Gastroesophageal sphincter (tissue), 4 donors: ENCODE measurements at places on chromosomes 3 and 15. TPM values are rescaled to one million over a fixed set of nuclear protein-coding genes. Genes with fewer than 3 reads are reported as not detected.

The IQCF2 gene
- total RNA-seq = not detected

GRCh38 chr3:157445857-157446256 lies 9.2 kb downstream of the PTX3 start:
- no peak overlapping the region for H3K27ac ChIP-seq
- no peaks in the 10 kb centered on the region for H3K27me3 ChIP-seq
- H3K4me3 ChIP-seq = no peak overlapping the region
- ATAC-seq = no peak
- no peaks in the 10 kb centered on the region for H3K4me1 ChIP-seq
- H3K36me3 ChIP-seq = no peaks in the 10 kb centered on the region

DNA sequence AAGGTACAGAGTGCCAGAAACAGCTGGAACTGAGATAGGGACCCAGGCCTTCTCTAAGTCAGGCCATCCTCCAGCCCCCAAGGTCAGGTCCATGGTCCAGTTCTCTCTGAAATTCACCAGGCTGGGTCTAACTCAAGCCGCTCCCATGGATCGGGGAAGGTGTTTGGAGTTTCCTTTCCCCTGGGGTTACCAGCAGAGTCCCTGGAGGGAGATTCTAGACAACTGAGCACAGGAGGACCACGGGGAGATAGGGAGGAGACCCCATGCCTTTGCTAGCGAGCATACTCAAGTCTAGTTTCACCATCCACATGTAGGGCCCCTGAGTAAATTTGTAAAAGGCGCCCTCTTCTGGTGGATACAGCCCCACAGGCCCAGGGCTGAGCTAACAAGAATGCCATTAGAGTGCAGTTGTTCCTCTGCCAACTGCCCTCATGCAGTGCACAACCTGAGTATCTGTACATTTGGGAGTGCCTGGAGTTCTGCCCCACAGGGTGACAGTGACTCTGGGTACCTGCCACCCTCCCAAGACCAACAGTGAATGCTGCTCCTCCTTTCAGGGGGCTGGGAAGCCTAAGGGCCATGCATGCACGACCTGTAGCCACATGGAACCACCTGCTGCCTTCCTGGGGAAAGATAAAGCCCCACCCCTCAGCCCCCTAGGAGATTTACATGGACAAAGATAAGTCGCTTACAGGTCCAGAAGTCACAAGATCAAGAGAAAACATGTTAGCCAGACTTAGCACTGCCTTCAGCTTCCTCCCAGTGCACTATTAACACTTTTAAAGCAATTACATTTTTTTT lies 89.0 kb downstream of the IQSEC1 start:
- ATAC-seq = peak; percentile 87
- peaks cover 7% of the 10 kb centered on the region for H3K4me1 ChIP-seq
- H3K27me3 ChIP-seq = no peaks in the 10 kb centered on the region
- H3K36me3 ChIP-seq = no peaks in the 10 kb centered on the region

GRCh38 chr3:133289322-133289721 lies 110.5 kb upstream of the BFSP2 start:
- no peaks in the 10 kb centered on the region for H3K4me1 ChIP-seq
- no peaks in the 10 kb centered on the region for H3K36me3 ChIP-seq
- no peak for ATAC-seq

- no peak overlapping the region for H3K27ac ChIP-seq
- ATAC-seq = no peak
- peaks cover 9% of the 10 kb centered on the region for H3K4me1 ChIP-seq
- no peaks in the 10 kb centered on the region for H3K27me3 ChIP-seq
- no peak overlapping the region for H3K4me3 ChIP-seq
- H3K36me3 ChIP-seq = no peaks in the 10 kb centered on the region
These were observed 549.6 kb upstream of the CCDC54 start for GRCh38 chr3:106827515-106828213.

The VPS8 gene
- 72.5 TPM for total RNA-seq

GRCh38 chr3:17980863-17981262 lies 238.4 kb upstream of the TBC1D5 start:
- no peak for ATAC-seq
- no peaks in the 10 kb centered on the region for H3K36me3 ChIP-seq
- no peak overlapping the region for H3K27ac ChIP-seq

The SLC9A9 gene
- total RNA-seq = 27.2 TPM

GRCh38 chr3:190696777-190697501 lies 165.6 kb downstream of the GMNC start:
- H3K27ac ChIP-seq = no peak overlapping the region
- H3K27me3 ChIP-seq = no peaks in the 10 kb centered on the region
- H3K4me1 ChIP-seq = no peaks in the 10 kb centered on the region
- H3K4me3 ChIP-seq = no peak overlapping the region
- no peak for ATAC-seq
- H3K36me3 ChIP-seq = no peaks in the 10 kb centered on the region

The NUTM1 gene
- total RNA-seq = not detected

DNA sequence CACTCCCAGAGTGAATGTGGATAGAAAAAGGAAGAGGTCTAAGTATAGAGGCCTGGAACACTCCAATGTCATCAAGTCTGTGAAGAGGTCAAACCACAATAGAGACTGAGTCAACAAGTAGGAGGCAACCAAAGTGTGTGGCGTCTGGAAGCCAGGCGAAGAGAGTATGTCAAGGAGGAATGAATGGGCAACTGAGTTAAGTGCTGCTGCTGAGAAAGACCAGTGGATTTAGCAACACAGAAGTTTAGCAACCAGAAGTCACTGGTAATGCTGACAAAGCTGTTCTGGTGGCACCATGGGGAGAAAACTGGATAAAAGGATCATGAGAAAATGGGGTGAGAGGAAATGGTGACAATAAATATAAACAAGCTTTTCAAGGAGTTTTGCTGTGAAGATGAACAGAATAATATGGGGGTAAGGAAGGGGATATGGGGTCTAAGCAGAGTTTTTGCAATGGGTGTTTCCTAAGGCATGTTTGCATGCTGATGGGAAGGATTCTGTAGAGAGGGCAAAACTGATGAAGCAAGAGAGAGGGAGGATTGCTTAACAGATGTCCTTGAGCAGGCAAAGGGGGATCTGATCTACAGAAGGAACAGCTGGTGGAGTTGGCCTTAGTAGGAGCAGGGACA lies 38.4 kb downstream of the PCOLCE2 start:
- H3K27ac ChIP-seq = no peak overlapping the region
- peak; percentile 76 for ATAC-seq
- peaks cover 11% of the 10 kb centered on the region for H3K4me1 ChIP-seq
- H3K36me3 ChIP-seq = no peaks in the 10 kb centered on the region
- no peaks in the 10 kb centered on the region for H3K27me3 ChIP-seq
- H3K4me3 ChIP-seq = no peak overlapping the region

The DENND6A gene
- total RNA-seq = 42.0 TPM

- no peak overlapping the region for H3K4me3 ChIP-seq
- no peak for ATAC-seq
- peaks cover 20% of the 10 kb centered on the region for H3K4me1 ChIP-seq
- H3K36me3 ChIP-seq = no peaks in the 10 kb centered on the region
- H3K27me3 ChIP-seq = no peaks in the 10 kb centered on the region
- no peak overlapping the region for H3K27ac ChIP-seq
These were observed 80.4 kb upstream of the TCF12 start for GRCh38 chr15:56838085-56838484.

GRCh38 chr3:125073390-125073905 lies 17.7 kb upstream of the HEG1 start:
- H3K4me1 ChIP-seq = no peaks in the 10 kb centered on the region
- no peaks in the 10 kb centered on the region for H3K36me3 ChIP-seq
- ATAC-seq = no peak
- no peaks in the 10 kb centered on the region for H3K27me3 ChIP-seq

GRCh38 chr3:98602078-98602678 lies 8.8 kb upstream of the CPOX start:
- H3K27ac ChIP-seq = no peak overlapping the region
- H3K36me3 ChIP-seq = no peaks in the 10 kb centered on the region
- no peak overlapping the region for H3K4me3 ChIP-seq
- no peaks in the 10 kb centered on the region for H3K27me3 ChIP-seq

- no peaks in the 10 kb centered on the region for H3K27me3 ChIP-seq
- H3K4me1 ChIP-seq = no peaks in the 10 kb centered on the region
- no peaks in the 10 kb centered on the region for H3K36me3 ChIP-seq
- ATAC-seq = no peak
These were observed 782.0 kb downstream of the MCTP2 start for GRCh38 chr15:95013381-95013780.

DNA sequence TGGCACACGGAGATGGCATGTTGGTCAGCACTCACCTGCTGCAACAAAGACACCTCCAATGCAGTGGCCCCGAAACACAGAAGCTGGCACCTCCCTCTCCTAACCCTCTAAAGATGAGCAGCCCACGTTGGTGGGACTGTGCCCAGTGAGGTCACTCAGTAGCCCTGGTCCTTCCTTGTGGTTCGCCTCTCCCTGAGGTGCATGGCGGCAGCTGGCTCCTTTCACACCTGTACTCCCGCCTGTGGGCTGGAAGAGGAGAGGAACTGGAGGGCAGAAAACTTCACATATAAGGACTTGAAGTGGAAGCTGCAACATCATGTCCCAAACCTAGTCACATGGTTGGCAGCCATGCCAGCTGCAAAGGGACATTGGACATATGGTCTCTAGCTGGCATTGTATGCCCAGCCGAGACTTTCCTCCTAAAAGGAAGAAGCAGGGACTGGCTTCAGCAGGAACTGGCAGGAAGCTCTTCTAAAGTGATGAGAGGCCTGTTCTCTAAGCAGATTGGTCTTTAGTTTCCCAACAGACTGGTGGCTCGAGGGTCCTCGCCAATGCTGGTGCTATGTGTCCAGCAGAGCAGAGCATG lies 10.8 kb upstream of the C3orf22 start:
- no peaks in the 10 kb centered on the region for H3K36me3 ChIP-seq
- peaks cover 5% of the 10 kb centered on the region for H3K27me3 ChIP-seq
- H3K4me3 ChIP-seq = no peak overlapping the region
- ATAC-seq = no peak
- H3K27ac ChIP-seq = no peak overlapping the region

GRCh38 chr3:77326586-77326985 lies 286.7 kb downstream of the ROBO2 start:
- H3K27ac ChIP-seq = no peak overlapping the region
- no peaks in the 10 kb centered on the region for H3K4me1 ChIP-seq
- no peaks in the 10 kb centered on the region for H3K36me3 ChIP-seq

DNA sequence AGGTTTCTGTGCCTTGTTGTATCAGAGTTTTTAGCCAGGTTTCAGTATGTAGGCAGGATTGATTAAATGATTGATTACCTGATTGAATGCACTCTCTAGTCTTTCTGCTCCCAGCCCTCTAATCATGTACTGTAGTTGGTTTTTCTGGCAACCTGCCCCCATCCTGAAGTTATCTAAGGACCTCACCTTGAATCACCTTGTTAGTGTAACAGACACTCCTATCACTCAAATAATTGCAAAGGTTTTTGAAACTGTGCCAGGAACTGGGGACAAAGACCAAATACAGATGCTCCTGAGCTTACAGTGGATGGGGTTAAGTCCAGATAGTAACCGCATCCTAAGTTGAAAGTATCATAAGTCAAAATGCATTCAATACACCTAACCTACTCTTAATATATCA lies 141.5 kb upstream of the EIF1B start:
- no peak for ATAC-seq
- H3K36me3 ChIP-seq = no peaks in the 10 kb centered on the region
- no peaks in the 10 kb centered on the region for H3K27me3 ChIP-seq

DNA sequence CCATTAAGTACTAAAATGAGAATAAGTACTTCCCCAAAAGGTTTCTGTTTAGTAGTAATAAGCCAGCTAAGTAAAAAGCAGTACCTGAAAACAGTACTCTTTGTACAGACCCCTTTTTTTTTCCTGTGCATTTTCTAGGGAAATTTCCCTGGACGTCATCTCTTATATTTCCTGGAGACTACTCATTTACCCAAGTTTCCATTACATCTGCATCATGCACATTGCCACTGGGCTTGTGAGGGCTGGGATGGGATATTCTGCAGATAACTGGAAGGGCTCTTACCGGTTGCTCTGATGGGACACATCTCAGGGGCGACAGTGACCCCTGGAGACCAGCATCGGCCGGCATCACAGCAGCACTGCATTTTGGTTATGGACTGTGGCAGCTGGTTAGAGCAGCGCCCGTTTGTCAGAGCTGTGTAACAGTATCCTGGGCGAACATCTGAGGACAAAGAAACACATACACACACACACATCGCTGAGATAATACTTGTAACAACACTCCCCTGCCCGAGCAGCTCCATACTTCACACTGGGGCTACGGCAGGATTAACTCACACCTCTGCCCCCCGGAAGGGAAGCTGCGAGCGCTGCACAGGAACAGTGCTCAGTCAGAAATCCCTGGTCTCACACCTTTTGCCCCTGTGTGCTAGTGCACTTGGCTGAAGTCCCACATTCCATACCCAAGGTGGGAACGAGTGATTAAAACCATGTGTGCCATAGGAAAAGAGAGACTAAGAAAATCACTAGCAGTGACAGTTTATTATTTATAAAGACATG lies 124.9 kb downstream of the FBN1 start:
- H3K4me3 ChIP-seq = no peak overlapping the region
- H3K27ac ChIP-seq = no peak overlapping the region
- no peak for ATAC-seq
- H3K36me3 ChIP-seq = no peaks in the 10 kb centered on the region
- peaks cover 3% of the 10 kb centered on the region for H3K4me1 ChIP-seq

DNA sequence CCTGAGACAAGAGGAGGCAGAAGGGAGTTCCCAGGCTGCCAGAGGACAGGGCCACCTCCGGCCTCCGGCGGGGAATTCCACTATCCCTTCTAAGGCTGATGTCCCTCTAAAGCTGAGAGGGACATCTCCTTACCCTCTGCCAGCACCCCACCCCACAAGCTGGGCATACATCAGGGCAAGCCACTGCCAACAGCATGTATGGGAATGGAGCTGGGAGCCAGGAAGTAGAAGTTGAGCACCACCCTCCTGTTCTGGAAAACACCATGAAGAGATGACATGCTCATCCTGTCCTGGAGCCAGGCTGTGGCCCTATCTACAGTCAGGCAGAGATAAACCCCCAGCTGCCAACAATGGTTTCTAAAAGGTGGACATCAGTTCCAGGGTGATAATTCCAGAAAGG lies 7.1 kb downstream of the PLCD1 start:
- H3K4me3 ChIP-seq = no peak overlapping the region
- H3K27ac ChIP-seq = peak overlapping the region; percentile 21
- ATAC-seq = no peak
- H3K27me3 ChIP-seq = no peaks in the 10 kb centered on the region

DNA sequence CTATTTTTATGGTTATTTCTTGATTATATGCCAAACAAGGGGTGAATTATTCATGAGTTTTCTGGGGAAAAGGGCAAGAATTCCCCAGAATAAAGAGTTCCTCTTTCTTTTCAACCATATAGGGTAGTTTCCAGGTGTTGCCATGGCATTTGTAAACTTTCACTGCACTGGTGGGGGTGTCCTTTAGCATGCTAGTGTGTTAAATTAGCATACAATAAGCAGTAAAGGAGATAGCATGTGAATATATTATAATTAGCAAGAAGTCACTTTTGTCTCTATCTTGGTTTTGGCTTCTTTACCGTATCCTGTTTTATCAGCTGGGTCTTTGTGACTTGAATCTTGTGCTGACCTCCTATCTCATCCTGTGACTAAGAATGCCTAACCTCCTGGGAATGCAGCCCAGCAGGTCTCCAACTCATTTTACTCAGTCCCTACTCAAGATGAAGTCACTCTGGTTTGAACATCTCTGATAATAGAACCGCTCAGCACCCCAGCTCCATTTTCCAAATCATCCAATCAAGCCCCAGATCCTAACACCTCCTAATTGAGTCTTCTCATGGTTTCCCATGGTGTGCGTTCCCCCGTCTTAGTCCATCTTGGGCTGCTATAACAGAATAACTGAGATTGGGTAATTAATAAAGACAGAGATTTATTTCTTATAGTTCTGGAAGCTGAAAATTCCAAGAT lies 3.4 kb upstream of the SELENOT start:
- no peak overlapping the region for H3K4me3 ChIP-seq
- no peak overlapping the region for H3K27ac ChIP-seq
- peaks cover 6% of the 10 kb centered on the region for H3K4me1 ChIP-seq
- no peaks in the 10 kb centered on the region for H3K27me3 ChIP-seq

GRCh38 chr3:9727041-9727595 lies 4.4 kb upstream of the BRPF1 start:
- no peaks in the 10 kb centered on the region for H3K4me1 ChIP-seq
- no peak overlapping the region for H3K4me3 ChIP-seq
- no peaks in the 10 kb centered on the region for H3K27me3 ChIP-seq
- no peak overlapping the region for H3K27ac ChIP-seq

The DPPA4 gene
- total RNA-seq = not detected
